Bronchial epithelial cell (primary cell): ENCODE measurements at places on chromosomes 3 and 15.

DNA sequence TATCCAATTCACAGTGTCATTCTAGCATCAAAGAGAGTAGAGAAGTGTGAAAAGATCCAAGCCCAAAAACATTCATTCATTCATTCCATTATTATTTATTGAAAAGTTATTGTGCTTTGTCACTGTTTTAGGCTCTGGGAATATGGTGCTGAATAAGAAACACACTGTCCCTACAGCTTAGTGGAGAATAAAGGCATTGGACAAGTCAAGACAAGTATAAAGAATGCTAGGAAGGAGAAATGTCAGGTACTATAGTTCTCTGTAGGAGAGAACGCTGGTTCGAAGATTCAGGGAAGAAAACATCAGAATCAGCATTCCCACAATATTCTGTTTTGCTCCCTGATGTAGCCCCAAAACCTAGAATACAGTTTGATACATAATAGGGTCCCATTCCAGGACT is 128.8 kb upstream of the CHRM5 start:
- peak; percentile 61 for DNase-seq

GRCh38 chr15:62895905-62896316 is 146.6 kb upstream of the TPM1 start:
- DNase-seq, result peak; percentile 89

DNA sequence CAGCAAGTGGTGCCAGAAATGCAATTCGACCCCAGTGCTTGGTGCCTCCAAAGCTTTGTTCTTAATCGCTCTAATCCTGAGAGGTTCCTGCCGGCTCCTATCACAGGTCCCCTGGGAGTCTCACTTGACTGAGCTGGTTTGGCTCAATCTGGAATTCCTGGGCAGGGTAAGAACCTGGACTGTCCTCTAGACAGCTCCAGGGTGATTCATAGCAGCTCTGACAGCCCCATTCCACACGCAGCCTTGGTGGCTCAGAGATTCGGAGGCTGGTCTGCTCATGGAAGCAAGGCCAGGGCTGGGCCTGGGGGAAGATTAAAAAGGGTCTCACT is 37.9 kb downstream of the MYO5C start:
- DNase-seq, result peak; percentile 30

GRCh38 chr3:31635545-31635944 is 102.8 kb downstream of the STT3B start:
- DNase-seq, result no peak

GRCh38 chr3:1469687-1470086 is 376.9 kb downstream of the CNTN6 start:
- no peak for DNase-seq

DNA sequence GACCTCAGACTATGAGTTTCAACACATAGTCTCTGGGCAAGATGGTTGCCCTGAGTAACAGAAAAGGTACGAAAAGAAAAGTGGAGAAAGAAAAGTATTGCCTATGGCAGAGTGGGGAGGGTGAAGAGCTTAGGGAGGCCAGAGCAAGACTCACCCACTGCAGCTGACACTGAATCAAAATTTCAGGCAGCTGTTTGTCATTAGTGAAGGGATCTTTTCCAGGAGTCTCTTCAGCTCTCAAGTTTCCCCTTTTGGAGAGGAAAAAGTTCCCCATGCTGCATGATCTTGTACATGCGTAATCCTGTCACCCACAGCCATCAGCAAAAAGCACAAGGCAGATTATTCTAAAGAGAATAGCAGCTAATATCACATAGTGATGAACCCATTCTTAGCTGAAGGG is 616.9 kb upstream of the GBE1 start:
- no peak for DNase-seq

DNA sequence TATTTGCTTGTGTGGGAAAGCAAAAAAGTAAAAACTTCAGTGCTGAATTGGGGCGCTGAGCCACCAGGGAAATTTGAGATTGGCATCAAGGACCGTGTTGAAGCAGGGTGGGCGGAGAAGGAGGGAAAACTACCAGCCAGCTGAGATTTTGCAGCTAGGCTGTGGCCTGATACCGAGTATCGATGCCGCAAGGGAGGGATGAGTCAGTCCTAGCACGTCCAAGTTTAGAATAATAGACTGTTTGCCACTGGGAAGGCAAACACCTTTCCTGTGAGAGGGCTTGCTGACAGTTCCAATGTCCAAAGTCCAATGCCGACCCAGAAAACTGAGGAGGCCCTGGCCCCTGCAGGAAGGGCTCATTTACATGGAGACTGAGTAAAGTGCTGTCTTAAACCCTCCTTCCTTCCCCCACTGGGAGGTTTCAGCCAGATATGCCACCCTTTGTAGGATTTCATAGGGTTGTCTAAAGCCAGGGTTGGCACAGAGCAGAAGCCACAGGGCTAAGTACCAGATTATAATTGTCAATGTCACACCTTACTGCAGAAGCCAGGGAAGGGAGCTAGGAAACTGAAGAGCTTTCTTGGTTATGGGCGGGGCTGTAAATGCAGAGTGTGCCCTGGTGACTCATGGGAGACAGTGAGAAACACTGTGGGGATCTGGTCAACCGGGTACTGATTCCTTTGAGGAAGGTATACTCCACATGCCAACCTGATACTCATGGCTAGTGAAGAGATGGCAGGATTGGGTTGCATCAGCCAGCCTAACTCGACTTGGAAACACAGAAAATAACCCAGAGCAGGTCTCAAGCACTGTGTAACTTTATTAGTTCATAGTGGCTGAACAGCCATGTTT is 28.4 kb upstream of the PIK3CB start:
- peak; percentile 97 for DNase-seq
